ENCODE measurements at places on chromosomes 4 and X.

DNA sequence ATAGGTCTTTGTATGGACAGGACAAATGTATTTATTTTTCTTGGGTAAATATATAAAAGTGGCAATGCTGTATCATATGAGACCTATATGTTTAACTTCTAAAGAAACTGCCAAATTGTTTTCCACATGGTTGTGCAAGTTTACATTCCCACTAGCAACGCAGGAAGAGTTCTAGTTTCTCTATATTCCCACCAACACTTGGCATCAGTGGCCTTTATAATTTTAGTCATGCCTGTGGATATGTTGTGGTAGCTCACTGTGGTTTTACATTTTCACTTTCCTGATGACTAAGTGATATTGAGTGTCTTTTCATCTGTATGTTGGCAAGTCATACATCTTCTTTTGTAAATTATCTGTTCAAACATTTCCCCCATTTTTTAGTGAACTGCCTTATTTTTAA is 126.0 kb downstream of the EMCN start:
- DNase-seq, result no peak

DNA sequence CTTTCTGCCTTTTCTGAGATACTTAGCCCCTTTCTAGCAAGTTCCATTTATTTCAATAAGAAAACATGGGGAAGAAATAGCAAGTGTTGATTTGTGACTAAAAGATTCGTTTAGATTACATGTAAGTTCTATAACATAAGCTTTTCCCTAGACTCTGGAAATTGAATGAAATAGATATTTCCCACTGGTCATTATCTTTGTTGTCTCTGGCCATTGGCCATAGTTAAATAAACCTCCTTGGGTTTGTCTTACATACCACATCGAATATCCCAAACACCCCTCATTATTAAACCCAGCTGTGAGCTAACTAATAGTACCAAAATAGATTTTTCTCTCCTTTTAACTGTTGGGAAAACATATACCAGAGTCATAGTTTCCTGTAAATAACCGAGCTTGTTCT is 534.8 kb downstream of the IQCM start:
- DNase-seq, result no peak

GRCh38 chr4:183399126-183399522 is 45.3 kb upstream of the CDKN2AIP start:
- DNase-seq, result no peak

DNA sequence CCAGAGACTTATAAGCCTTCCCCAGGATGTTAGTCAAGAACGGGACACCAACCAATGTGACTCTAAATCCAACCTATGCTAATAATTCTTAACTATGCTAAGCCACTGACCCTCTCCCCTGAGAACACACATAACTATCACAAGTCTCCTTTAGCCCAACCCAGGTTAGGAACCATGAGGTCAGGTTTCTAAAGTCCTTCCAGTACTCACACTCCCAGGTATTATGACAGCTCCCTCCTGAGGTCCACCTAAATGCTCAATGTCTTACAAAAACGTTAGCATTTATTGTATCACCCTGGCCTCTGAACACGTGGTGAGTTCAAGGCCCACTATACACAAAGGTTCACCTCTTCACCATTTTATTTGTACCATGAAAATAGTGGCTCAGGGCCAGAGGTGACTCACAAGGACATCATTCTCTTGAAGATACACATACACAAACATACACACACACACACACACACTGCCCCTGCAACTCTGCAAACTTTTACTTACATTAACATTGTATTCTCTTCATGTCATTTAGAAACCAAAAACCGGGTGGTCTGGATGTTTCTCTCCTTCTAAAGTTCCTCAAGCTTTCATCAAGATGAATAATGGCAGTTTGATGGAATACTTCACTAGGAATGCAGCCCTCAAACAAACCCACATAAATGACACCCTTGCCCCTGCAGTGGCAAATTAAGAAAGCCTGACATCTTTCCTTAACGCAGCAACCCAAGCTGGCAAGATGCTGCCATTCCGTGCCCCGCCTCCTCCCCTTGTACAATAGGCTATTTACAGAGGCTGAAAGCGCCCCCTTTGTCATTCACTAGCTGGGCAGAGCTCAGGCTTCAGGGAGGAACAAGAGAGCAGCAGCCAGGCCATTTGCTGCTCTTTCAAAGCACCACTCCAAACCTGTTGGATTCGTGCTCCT is 17.7 kb downstream of the ACSL1 start:
- no peak for DNase-seq

DNA sequence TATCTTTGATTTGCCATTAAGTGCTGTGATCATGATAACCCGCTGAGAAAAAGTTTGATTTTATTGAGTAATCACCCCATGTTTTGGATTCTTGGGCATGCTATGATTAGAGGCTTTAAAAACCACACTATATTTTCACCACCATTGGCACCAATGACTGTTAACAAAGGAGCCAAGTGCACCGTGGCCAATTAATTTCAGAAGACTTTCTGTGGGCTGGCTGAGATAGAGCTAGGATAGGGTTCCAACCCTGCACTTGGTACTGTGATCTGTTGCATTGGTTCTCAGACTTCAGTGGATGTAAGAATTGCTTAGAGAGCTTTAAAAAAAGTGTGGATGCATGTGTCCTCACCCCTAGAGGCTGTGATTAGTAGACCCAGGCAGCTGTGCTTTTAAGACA is 32.4 kb downstream of the OCRL start:
- DNase-seq, result no peak

- DNase-seq, result no peak
Observed at GRCh38 chr4:13299343-13299742, 184.8 kb downstream of the RAB28 start.

DNA sequence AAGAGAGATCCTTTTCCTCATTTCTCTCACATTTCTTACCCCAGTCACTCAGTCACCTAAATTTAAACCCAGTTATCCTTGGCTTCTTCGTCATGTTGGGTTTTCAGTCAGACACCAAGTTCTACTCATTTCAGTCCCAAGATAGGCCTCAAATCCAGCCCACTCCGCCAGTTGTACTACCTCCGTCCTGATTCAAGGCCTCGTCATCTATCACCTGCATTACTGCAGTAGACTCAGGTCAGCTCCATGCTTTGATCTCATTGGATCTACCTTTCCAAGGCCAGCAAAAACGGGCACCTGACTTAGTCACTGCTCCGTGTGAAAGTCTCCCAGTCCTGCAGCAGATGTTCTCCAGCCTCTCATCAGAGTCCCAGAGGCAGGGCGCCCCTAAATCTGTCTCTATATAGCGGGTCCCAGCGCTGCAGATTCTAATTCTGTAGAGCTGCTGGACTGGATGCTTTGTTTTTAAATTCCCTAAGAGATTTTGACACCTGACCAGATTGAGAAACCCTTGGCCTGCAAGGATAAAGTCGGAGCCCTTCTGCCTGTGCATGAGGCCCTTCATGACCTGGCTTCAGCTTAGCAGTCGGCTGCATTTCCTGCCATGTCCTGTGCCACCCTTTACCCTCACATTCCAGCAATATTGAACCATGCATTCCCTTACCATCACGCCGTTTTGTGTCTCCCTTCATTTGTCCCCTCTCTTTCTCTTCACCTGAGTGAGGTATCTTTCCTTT is 53.7 kb downstream of the ZFX start:
- no peak for DNase-seq

GRCh38 chrX:133908223-133908955 is 77.0 kb downstream of the GPC3 start:
- no peak for DNase-seq
